A549 treated with dexamethasone at 1 μM for 4 hours (cell line): ENCODE measurements at places on chromosomes 2 and 18. TPM values are rescaled to one million over a fixed set of nuclear protein-coding genes. Genes with fewer than 3 reads are reported as not detected.

The PSME4 gene
- 47.0 to 57.9 TPM (median 51.5 TPM) in 5 replicates for total RNA-seq

The EFEMP1 gene
- 31.3 to 48.7 TPM (median 48.1 TPM) in 5 replicates for total RNA-seq

The KYNU gene
- total RNA-seq, result 220 to 265 TPM (median 257 TPM) in 5 replicates

The SERPINB4 gene
- total RNA-seq, result 0.05 to 0.18 TPM (median 0.14 TPM) in 5 replicates

The CDK15 gene
- not detected in 5 replicates for total RNA-seq

The GCG gene
- total RNA-seq, result 0.07 to 0.18 TPM in 2 of 5 replicates, not detected in the others

The AOX1 gene
- total RNA-seq, result 5.0 to 6.8 TPM (median 5.4 TPM) in 5 replicates

The NR4A2 gene
- 1.6 to 2.9 TPM (median 2.1 TPM) in 5 replicates for total RNA-seq

The COLEC12 gene
- 0.02 to 0.06 TPM (median 0.03 TPM) in 5 replicates for total RNA-seq

The FTCDNL1 gene
- total RNA-seq, result 2.3 to 3.2 TPM (median 2.8 TPM) in 5 replicates

The ALPG gene
- 0.37 to 0.74 TPM (median 0.49 TPM) in 5 replicates for total RNA-seq

The PDE11A gene
- 0.21 to 0.52 TPM (median 0.42 TPM) in 5 replicates for total RNA-seq

The ADGRF3 gene
- 0.08 to 0.17 TPM (median 0.11 TPM) in 5 replicates for total RNA-seq

The CIB4 gene
- total RNA-seq, result 0.20 to 0.42 TPM in 2 of 5 replicates, not detected in the others

The HAAO gene
- not detected in 5 replicates for total RNA-seq

The ITM2C gene
- 68.3 to 79.9 TPM (median 78.4 TPM) in 5 replicates for total RNA-seq

The INPP5D gene
- 0.40 to 0.70 TPM (median 0.62 TPM) in 5 replicates for total RNA-seq

The VAMP5 gene
- 0.13 to 0.15 TPM (median 0.14 TPM) in 3 of 5 replicates, not detected in the others for total RNA-seq

The AQP12A gene
- not detected in 5 replicates for total RNA-seq

The MOGAT1 gene
- not detected in 5 replicates for total RNA-seq

The SPHKAP gene
- total RNA-seq, result 0.01 TPM in 1 of 5 replicates, not detected in the others

The UGT1A5 gene
- 0.06 TPM in 1 of 5 replicates, not detected in the others for total RNA-seq

The SLC40A1 gene
- 1.4 to 2.0 TPM (median 1.7 TPM) in 5 replicates for total RNA-seq
